Naive thymus-derived CD4-positive, alpha-beta T cell (primary cell): ENCODE measurements at places on chromosomes 12 and 14.

DNA sequence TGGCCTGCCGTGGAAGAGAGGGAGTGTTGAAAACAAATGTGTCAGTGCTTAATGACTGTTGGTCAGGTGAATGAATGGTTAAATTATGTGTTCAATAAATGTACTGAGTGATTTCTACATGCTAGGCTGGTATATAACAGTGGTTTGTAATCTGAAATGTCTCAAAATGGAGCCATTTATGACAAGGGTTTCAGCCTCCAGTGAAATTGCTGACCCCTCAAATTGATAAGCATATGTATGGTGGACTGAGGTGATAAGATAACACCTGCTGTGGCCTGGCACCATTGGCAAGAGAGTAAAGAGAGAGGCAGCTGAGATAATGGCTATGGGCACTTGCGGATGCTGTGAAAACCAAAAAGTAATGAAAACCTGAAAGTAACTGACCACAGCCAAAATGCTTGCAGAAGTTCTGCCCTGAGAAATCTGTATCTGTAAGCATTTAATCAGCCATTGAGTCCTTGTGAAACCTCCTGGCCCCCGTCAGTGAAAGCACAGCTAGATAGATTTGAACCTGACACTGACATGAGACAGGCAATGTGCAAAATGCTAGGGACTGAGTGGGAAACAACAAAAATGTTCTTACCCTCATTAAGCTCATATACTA is 1.4 kb upstream of the BCAT1 start:
- no peak overlapping the region for H3K27ac ChIP-seq
- DNase-seq = no peak
- no peaks in the 10 kb centered on the region for H3K27me3 ChIP-seq
- no peaks in the 10 kb centered on the region for H3K36me3 ChIP-seq
- H3K4me1 ChIP-seq = peaks cover 14% of the 10 kb centered on the region
- no peak overlapping the region for H3K4me3 ChIP-seq

DNA sequence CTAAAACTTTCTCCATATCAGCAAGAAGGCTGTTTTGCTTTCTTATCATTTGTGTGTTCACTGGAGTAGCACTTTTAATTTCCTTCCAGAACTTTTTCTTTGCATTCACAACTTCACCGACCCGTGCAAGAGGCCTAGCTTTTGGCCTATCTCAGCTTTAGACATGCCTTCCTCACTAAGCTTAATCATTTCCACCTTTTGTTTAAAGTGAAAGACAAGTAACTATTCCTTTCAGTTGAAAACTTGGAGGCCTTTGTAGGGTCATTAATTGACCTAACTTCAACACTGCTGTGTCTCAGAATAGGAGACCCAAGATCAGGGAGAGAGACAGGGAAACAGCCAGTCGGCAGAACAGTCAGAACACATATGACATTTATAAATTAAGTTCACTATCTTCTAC is 39.3 kb downstream of the BBS10 start:
- no peaks in the 10 kb centered on the region for H3K36me3 ChIP-seq
- no peaks in the 10 kb centered on the region for H3K27me3 ChIP-seq
- H3K4me1 ChIP-seq = no peaks in the 10 kb centered on the region
- DNase-seq = no peak
- H3K4me3 ChIP-seq = no peak overlapping the region

- no peaks in the 10 kb centered on the region for H3K27me3 ChIP-seq
- H3K27ac ChIP-seq = peak overlapping the region; percentile 77
- DNase-seq = peak; percentile 13
- H3K36me3 ChIP-seq = no peaks in the 10 kb centered on the region
- peaks cover 15% of the 10 kb centered on the region for H3K4me1 ChIP-seq
Measured at GRCh38 chr14:30559638-30560091, 707 bp downstream of the G2E3 start.

GRCh38 chr12:49126852-49127763 is 4.1 kb downstream of the TUBA1B start:
- H3K27ac ChIP-seq = peak overlapping the region; percentile 34
- H3K36me3 ChIP-seq = peaks cover 33% of the 10 kb centered on the region
- H3K4me3 ChIP-seq = no peak overlapping the region
- no peaks in the 10 kb centered on the region for H3K27me3 ChIP-seq

DNA sequence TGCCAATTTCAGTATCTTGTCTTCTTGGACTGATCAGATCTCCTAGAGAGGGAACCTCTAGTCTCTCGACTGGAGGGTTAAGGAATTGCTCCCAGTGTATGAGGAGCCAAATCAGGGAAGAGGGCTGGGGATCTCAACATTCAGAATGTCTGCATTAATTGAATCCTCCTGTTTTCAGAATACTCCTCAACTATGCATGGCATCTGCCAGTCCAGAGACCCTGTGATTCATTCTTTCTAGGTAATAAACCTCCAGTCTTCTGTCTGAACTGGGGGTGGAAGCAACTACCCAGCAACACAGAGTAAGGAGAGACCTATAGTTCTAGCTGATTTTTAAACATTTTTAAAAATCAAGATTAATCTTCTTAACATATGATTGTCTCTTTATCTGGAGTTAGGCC is 92.7 kb downstream of the AKAP6 start:
- H3K27ac ChIP-seq = no peak overlapping the region
- no peaks in the 10 kb centered on the region for H3K27me3 ChIP-seq
- H3K36me3 ChIP-seq = no peaks in the 10 kb centered on the region
- DNase-seq = no peak
- no peaks in the 10 kb centered on the region for H3K4me1 ChIP-seq

- H3K27me3 ChIP-seq = no peaks in the 10 kb centered on the region
- H3K4me1 ChIP-seq = no peaks in the 10 kb centered on the region
- H3K4me3 ChIP-seq = no peak overlapping the region
- DNase-seq = no peak
- H3K27ac ChIP-seq = no peak overlapping the region
- H3K36me3 ChIP-seq = no peaks in the 10 kb centered on the region
Measured at GRCh38 chr14:76098047-76098446, 53.7 kb upstream of the GPATCH2L start.

DNA sequence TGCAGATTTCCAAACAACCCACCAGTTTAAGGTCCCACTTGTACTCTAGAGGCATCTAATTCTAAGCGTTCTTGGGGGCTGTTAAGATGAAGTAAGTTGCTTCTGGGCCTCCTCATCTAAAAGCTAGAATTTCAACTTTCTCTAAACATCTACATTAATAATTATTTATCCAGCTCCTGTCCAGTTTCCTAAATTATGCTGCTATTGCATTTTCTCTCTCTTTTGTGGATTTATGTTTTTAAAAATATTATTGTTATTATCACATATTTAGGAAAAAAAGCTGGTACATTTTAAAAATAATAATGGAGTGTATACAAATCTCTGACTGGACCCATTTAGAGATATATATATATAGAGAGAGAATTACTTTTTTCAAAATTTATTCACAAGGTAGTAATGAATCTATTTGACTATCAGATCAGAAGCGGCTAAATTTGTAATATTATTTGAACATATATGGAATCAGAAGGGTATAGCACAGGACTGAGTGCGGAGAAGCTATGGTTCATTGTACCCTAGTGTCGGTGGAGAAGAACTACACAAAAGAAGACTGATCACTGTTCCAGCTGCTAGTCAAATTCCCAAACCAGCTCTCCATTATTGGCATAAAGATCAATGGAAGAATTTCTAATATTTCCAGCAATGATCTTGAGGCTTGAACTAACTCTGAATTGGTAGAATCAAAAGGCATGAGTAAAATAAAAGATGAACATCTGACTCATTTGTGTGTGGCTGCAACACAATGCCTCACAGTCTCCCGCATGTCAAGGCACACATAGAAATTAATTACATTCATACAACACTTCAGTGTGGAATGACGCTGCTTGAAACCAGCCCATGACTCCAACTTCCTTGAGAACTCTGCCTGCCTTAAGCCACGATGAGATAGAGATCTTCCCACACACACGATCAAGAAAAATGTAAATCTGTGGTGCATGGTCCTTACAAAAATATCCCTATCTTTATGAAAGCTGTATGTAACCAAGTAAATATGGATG is 433.4 kb upstream of the OR4E1 start:
- no peak for DNase-seq
- H3K4me1 ChIP-seq = peaks cover 4% of the 10 kb centered on the region
- no peak overlapping the region for H3K4me3 ChIP-seq
- no peaks in the 10 kb centered on the region for H3K27me3 ChIP-seq

GRCh38 chr14:92368001-92368400 is 45.0 kb downstream of the SLC24A4 start:
- H3K4me3 ChIP-seq = no peak overlapping the region
- no peak overlapping the region for H3K27ac ChIP-seq
- H3K36me3 ChIP-seq = no peaks in the 10 kb centered on the region
- no peak for DNase-seq

- H3K4me3 ChIP-seq = no peak overlapping the region
- no peak for DNase-seq
- no peaks in the 10 kb centered on the region for H3K27me3 ChIP-seq
- no peaks in the 10 kb centered on the region for H3K36me3 ChIP-seq
Measured at GRCh38 chr14:68459480-68460136, 333.3 kb downstream of the ZFP36L1 start.

DNA sequence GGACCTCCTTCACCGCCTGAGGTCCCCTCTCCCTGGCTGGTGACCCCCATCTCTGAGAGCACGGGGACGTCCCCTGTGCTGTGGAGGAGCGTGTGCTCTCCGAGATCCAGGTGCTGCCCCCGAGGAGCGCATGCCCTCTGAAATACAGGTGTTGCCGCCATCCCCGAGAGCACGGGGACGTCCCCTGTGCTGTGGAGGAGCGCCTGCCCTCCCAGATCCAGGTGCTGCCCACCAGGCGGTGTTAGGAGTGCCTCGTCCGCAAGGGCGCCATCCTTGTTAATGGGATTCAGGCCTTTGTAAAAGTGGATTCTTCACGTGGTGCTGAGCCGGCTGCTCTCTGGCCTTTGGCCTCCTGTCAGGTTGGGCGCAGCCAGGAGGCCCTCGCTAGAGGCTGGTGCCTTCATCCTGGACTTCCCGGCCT is 10.1 kb downstream of the NOC4L start:
- no peaks in the 10 kb centered on the region for H3K36me3 ChIP-seq
- no peaks in the 10 kb centered on the region for H3K27me3 ChIP-seq
- no peak overlapping the region for H3K4me3 ChIP-seq
- peaks cover 4% of the 10 kb centered on the region for H3K4me1 ChIP-seq
- no peak for DNase-seq

DNA sequence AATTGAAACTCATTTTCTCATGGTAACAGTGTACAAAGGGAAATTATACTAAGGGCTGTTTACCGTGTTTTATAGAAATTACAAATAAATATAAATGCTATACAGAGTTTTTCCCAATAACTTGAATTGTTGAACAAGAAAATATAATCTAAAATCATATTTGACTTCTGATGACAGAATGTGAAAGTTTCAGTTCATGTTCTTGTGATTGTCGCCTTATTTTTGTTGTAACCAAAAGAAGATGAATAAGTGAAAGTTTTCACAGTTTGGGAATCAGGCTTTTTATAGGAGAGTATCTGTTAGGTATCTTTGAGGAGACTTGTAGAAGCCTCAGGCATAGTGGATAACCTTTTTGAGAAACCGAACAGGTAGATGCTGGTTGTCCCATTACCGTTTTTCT is 28.1 kb downstream of the ANO6 start:
- H3K27me3 ChIP-seq = no peaks in the 10 kb centered on the region
- H3K4me3 ChIP-seq = no peak overlapping the region
- H3K36me3 ChIP-seq = no peaks in the 10 kb centered on the region
- no peak for DNase-seq
- H3K27ac ChIP-seq = no peak overlapping the region

DNA sequence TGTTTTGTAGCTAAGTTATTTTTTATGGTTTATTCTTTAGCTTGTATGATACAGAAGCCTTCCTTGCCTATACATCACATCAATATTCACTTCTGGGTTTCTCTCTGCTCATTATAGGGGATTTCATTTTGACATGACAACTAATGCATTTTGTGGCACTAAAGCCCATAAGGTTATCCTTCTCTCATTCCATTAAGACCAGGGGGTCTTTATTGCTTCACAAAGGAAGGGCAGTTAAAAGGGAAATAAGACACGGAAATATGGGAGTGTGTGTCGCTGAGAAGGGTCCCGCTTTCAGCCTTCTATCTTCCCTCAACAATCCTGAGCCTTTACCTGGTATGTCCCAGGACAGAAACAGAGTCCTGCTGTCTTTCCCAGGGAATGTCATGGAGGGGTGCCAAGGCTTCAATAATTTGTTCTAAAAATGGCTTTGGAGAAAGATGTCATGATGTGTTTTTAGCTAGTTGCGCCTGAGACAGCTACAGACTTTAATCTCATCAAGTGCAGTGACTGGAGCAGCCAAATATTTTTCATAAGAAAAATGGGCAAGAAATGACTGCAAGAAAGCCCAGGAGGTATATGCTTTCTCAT is 1145.4 kb upstream of the TMEM132C start:
- no peak overlapping the region for H3K4me3 ChIP-seq
- no peak overlapping the region for H3K27ac ChIP-seq
- H3K4me1 ChIP-seq = no peaks in the 10 kb centered on the region

- no peak overlapping the region for H3K27ac ChIP-seq
- H3K36me3 ChIP-seq = peaks cover 90% of the 10 kb centered on the region
- H3K4me3 ChIP-seq = no peak overlapping the region
- no peaks in the 10 kb centered on the region for H3K4me1 ChIP-seq
Measured at GRCh38 chr12:124399622-124400021, 104.7 kb downstream of the RFLNA start.

DNA sequence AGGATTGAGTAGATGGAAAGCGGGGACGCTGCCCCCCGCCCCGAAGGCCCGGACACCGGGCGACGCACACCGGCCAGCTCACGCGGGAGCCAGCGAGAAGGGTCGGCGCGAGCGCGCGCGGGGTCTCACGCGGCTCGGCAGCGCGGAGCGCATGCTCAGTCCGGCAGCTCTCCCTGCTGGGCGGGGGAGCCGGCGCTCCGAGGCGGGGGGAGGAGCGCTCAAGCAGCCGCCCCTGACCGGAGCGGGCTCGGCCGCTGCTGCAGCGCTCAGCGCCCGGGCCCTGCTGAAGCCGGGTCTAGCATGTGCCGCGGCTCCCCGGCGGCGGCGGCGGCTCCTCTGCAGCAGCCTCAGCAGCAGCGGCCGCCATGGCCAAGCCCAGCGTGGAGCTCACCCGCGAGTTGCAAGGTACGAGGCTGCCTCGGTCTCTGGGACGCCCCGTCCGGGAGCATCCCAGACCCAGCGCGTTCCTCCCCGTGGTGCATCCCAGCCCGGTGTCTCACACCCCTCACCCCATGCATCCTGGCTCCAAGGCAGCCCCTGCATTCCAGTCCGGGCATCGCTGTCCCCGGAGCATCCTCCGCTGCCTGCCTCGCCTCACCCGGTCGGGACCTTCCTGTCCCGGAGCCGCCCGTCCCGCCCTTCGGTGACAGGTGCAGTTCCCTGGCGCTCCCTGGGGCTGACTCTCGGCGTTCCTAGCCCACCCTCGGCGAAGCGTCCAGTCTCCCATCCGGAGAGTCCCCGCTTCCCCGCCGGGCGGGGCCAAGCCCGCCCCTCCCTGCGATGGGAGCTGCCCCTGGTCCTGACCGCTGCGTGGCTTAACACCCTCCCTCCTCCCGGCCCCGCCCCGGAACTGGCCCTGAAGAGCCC is at the start of gene CARMIL3:
Gene CARMIL3, plus strand, starts transcription at position 221 of the 867 bp plus-strand sequence. Its CDS starts 145 bp downstream, at position 366.
- no peaks in the 10 kb centered on the region for H3K27me3 ChIP-seq
- H3K4me1 ChIP-seq = no peaks in the 10 kb centered on the region
- no peaks in the 10 kb centered on the region for H3K36me3 ChIP-seq
- H3K4me3 ChIP-seq = peak within 1 kb of the TSS; percentile 63
